Activated T-cell treated with anti-CD3 and anti-CD28 coated beads for 1 hour (primary cell): ENCODE measurements at places on chromosomes 4 and X.

DNA sequence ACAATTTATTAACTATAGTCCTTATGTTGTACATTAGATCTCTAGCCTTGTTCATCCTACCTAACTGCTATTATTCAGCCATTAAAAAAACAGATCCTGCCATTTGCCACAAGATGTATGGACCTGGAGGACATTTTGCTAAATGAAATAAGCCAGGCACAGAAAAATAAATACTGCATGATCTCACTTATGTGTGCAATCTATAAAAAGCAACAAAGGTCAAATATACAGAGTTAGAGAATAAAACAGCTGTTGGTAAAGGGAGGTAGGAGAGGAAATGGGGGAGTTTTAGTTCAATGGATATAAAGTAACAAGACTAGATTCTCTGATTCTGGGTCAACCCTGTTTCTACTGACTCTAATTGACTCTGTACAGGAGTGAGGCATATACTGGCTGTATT lies 103.3 kb upstream of the FAM9C start:
- DNase-seq: no peak

DNA sequence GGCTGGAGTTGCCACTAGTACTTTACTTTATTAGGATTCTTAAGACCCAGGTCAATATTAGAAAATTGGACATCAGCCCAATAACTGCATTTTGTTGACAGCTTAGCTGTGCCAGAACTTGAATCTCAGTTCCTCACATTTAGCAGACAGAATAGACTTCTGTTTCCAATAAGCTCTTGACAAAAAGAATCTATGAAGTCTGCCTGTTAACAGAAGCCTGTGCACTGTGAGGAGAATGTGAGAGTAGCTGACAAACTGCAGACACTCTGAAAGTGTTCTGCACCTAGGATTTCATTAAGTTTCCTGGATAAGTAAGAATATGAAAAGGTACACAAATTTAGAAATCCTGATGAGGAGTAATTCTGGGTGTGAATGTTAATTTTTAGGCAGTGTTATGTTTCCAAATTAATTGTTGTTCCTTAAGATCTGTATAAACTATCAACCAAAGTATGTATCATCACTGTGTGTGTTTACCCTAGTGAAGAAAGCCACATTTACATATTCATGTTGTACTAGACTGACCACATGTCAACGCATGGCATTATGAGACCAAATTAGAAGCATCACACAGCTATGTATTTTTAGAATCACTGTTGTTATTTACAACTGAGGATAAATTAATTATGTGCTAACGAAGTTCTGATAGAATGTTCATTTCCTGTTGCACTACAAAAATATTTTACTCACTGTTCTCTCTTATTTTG lies 756.4 kb upstream of the IGFBP7 start:
- DNase-seq: no peak

GRCh38 chrX:44844204-44844603 lies 383 bp downstream of the DUSP21 start:
- no peak for DNase-seq

GRCh38 chr4:170138580-170139194 lies 48.9 kb upstream of the AADAT start:
- peak; percentile 59 for DNase-seq

- no peak for DNase-seq
Measured at GRCh38 chrX:111052478-111052877, 43.5 kb upstream of the PAK3 start.

GRCh38 chrX:41116948-41117347 lies 31.7 kb downstream of the USP9X start:
- no peak for DNase-seq

DNA sequence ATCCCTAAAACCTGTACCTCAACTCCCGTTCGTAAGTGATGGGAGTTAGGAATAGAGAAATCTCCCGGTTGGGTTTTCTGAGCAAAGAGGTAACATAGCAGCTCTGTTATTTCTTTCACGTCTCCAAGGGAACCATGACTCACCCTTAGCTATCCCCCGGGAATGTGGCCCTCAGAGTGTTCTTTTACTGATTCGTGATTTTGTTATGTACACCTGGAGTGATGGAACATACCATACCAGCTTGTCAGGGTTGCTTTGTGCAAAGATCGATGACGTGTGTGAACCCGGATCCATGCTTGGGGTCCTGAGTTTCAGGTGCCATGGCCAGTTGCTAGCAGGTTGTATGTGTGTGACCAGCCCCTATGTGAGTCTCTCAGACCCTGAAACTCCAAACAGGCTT lies 52.6 kb downstream of the HPRT1 start:
- DNase-seq: no peak

DNA sequence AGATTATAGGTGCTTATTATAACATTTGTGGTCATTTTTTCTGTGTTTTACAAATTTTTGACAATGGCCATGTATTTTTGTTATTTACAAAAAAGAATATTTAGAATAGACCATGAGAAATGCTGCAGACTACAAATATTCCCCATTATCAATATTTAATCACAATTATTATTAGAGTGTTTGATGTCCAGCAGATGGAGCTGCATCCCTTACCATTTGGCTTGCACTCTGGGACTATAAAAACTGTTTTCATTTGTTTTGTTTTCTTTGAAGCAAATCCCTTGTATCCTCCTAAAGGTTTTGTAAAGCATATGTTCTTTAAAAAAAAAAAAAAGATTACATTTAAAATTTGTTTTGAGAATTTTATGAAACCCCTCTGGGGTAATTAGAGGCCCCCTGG lies 85.6 kb upstream of the CXorf66 start:
- DNase-seq: no peak

DNA sequence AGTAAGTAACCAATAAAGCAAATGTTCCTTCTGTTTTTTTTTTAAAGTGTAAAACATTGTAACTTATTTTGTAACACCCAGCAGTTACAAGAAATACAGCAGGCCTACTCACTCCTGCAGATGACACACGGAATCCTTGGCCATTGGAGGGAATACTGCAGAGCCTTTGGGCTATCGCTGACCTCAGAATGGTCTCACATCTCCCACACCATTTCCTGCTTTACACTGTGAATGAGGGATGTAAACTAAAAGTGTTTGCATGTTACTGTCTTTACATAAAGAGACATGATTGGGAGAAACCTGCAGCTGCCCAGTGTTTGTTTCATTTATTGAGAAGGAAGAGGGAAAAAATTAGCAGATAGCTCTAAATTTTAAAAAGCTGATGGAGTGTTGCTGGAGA lies 64.1 kb downstream of the USP46 start:
- DNase-seq: no peak

DNA sequence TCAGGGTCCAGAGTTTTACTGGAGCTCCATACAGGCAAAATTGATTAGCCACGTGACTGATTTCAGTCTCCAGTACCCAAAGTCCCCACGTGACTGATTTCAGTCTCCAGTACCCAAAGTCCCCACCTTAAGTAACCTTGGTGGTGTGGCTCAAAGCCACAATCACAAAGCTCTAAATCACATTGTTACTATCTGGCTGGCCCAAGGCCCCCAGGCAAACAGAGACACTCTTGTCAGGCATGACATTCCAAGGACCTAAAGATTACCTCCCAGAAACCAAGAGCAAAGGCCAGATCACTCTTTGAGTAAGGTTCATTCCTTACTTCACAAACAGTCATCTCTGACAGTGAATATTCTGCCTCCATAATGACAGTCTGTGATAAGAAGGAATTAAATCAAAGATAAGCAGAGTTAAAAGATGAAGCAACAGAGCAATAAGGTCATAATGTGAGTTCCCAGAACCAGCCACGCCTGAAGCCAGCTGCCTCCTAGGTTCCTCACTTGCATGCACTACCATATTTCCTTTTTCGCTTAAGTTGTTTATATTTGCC lies 78.5 kb downstream of the ANXA3 start:
- DNase-seq: no peak

DNA sequence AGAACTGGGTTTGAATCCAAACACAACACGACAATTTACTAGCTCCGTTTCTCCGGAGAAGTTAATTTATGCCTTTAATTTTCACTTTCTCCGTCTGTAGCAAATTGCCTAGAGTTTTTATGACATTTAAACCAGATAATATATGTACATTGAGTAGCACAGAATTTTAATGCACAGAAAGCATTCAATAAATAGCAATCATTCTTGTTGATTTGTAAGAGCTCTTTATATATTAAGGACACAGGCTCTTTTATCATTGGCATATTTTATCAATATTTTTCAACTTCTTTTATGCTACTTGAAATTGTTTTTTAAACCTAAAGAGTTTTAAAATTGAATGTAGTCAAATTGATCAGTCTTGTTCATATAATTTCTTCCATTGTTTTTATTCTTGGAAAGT lies 99.6 kb upstream of the PPP2R3B start:
- DNase-seq: no peak

- DNase-seq: no peak
Measured at GRCh38 chrX:72545990-72546389, 26.7 kb downstream of the HDAC8 start.

GRCh38 chr4:1784789-1785591 lies 8.1 kb upstream of the FGFR3 start:
- no peak for DNase-seq

- no peak for DNase-seq
Measured at GRCh38 chr4:52825460-52826090, 36.5 kb upstream of the RASL11B start.

- no peak for DNase-seq
Measured at GRCh38 chrX:130607431-130607830, 205.6 kb downstream of the RBMX2 start.

DNA sequence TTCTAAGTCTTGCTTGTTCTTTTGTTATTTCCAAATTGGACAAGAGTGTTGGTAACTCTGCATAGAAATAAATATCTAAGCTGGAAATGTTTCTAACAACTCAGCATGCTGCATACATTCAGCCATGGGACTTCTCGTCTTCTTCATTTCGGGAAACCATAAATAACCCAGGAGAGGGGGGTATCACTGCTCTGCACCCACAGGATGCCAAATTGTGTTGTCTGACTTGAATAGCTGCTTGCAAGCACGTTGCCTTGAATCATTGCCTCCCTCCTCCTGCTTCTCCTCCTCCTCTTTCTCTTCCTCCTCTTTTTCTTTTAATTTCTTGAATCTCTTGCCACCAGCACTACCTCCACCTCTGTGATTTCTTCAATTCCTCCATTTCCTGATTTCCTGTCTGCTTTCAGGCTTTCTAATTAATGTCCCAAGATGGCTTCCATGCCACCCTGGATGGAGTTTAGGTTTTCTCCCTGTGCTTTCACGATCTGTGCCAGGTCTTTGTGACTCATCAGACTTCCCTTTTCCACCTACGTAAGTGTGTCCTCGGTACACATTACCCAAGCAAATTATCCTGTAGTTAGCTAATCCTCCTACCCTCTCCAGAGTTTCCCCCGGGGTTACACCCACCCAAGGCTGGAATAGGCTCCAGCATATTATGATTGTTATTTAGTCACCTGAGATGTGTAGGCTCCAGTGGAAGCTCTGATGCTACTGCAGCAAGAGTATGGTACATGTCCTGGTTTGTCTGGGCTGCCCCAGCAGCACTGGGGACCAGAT lies 122.6 kb upstream of the VCX3B start:
- DNase-seq: no peak

- no peak for DNase-seq
Measured at GRCh38 chrX:16594490-16594889, 55.5 kb upstream of the S100G start.

GRCh38 chr4:16083241-16084191 lies at the start of gene PROM1:
PROM1 (minus strand) TSS chr4:16084023; CDS start chr4:16075906, 8,117 bp downstream.
- DNase-seq: no peak

DNA sequence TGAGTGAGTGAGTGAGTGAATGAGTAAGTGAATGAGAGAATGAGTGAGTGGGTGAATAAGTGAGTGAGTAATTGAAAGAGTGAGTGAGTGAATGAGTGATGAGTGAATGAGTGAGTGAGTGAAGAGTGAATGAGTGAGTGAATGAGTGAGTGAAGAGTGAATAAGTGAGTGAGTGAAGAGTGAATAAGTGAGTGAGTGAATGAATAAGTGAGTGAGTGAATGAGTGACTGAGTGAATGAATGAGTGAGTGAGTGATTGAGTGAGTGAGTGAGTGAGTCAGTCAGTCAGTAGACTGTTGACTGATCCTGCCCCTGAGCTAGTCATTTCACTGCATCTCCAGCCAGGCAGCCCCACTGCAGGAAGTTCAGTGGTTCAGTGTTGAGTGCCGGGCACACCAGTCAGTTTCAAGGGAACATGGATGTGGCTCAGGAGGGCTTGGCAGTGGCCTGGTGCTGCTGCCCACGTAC lies 228.4 kb upstream of the PSAPL1 start:
- DNase-seq: no peak

DNA sequence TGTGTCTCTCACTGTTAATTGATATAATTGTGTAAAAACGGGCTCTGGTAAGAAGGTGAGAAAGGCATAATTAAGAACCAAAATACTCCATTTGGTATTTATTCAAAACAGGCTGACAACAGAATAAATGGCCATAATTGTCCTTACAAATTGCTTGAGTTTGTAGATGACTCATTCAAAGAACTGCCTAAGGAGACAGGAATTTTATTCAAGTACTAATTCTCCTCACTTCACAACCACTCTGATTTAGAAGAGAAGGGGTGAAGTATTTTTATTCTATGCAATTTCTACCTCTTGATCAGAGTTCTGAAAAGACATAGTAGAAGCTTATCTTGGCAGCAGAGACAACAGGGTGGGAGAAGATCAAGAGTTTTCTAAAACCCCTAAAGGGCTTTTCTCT lies 43.1 kb downstream of the ATP11C start:
- DNase-seq: no peak

DNA sequence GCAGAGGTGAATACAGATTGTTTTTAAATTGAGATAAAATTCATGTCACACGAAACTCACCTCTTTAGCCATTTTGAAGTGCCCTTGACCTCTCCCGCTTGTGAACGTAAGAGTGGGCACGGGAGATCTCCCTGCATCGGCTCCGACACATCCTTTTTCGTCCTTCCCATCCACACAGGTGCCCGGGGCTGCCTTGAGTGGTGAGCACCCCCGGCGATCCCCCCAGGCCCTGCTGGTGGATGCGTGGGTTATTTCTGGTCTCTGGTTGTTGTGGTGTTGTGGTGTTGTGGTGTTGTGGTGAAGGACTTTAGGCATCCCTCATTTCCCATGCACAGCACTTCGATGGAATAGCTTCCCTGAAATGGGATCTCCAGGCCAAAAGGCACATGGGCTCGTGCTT lies 46.1 kb downstream of the PSAPL1 start:
- DNase-seq: no peak

DNA sequence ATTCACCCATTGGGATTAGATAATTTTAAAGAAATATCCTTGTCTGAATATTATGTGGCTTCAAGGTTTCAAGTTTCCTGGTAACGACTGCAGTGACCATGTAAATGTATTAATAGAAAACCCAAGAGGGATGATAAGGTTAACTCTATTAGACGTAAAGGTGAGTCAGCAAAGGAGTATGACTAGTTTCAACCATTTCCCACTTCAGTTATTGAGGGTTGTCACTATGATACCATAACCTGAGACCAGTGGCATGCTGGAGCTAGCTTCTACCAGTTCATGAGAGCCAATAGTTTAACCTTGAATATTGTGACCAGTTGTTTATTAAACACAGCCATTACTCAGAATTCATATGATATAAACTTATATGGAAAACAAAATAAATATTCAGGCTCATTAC lies 270.1 kb downstream of the TMA16 start:
- no peak for DNase-seq

GRCh38 chr4:83240379-83240875 lies 44.2 kb downstream of the COQ2 start:
- DNase-seq: no peak

- no peak for DNase-seq
Measured at GRCh38 chr4:172726001-172726423, 442.6 kb upstream of the GALNT7 start.

GRCh38 chrX:22467571-22467970 lies 194.9 kb downstream of the CBLL2 start:
- no peak for DNase-seq
